ENCODE measurements at places on chromosomes 3 and 15.
A peak's percentile ranks its signal among the peaks of the same experiment; 100 is the strongest.

- DNase-seq, result peak; percentile 24
Measured at GRCh38 chr3:40780925-40781406, 256.2 kb downstream of the ZNF621 start.

- peak; percentile 92 for DNase-seq
Measured at GRCh38 chr3:111810909-111811308, 48.2 kb upstream of the PHLDB2 start.

DNA sequence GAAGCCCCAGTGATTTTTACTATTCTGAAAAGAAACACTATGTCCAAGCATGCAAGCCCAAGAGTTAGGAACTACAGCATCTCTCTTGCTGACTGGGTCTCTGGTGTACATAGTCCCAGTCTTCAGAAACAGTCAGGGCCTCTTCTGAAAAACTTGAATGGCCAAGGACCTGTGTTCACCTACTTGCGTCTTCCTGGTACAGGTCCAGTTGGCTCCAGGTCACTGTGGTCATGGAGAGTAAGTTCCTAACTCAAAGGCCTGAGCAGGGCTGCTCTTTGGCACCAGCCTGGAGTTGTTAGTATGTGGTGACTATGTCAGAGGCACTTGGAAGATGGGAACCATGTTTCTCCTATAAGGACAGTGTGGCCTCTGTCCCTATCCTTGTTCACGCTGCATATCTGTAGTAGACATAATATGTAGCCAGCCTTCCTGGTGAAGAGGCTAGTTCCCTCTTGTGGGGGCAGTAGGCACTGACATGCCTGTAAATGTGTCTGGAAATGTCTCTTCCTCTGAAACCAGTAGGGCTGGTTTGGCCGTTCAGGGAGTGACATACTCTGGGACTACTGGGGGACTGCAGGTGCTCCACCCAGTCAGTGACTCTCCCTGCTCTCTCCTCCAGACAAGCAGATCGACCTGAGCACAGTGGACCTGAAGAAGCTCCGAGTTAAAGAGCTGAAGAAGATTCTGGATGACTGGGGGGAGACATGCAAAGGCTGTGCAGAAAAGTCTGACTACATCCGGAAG is 2.6 kb upstream of the RBM15B start:
- no peak for DNase-seq

GRCh38 chr3:37346227-37347005 is 172.0 kb upstream of the LRRFIP2 start:
- DNase-seq, result no peak

DNA sequence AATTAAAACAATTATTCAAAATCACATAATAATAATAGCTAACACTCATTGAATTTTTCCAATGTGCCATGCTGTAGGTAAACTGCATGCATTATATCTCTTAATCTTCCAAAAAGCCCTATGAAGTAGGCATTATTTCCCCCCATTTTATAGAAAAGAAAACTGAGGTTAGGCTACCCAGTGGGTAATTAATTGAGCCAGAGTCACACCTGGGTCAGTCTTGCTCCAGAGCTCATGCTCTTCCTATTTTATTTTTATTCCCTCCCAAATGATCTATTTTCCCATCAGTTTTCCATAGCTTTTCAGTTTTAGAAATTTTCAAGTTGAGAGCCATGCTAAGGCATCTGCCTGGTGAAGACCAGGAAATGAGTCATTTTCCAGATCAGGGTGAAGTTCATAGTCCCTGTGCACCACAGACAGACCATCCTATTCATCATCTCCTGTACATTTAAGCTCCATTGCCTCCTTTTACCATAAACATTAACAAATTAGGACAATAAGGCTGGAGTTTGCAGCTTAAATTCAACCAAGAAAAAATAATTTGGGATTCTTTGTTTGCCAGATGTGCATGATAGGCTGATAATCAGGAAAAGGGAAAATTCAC is 417.3 kb downstream of the OTOL1 start:
- peak; percentile 84 for DNase-seq

GRCh38 chr3:39408493-39409372 is 2.2 kb downstream of the RPSA start:
- no peak for DNase-seq

DNA sequence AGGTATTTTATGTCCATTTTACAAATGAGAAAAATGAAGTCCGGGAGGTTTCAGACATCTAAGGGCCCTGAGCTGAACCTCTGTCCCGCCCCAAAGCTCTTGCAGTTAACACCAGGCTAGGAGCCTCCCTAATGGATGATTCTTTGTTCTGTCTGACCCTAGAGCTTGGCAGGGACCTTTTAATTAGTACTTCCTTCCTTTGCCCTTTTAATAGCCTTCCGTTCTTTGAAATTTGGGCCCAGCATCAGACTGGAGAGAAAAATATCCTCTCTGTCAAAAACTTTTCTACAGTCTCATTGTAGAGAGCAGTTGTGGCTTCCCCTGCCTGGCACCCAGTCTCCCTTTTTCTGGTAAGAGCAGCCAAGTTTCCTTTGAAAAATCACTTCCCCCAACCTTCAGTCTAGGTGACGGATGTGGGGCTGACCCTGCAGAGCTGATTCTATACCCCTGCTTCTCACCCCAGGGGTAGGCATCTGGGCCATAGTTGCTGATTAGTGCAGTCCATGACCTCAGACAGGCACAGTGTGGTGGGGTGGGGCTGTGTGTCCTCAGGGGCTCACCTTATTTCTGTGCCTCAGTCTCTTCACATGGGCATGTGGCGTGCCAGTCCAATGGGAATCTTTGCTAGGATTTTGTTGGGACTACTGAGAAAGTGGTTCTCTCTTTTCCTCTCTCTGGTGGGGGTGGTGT is 220.4 kb downstream of the ADAMTS9 start:
- DNase-seq, result no peak

DNA sequence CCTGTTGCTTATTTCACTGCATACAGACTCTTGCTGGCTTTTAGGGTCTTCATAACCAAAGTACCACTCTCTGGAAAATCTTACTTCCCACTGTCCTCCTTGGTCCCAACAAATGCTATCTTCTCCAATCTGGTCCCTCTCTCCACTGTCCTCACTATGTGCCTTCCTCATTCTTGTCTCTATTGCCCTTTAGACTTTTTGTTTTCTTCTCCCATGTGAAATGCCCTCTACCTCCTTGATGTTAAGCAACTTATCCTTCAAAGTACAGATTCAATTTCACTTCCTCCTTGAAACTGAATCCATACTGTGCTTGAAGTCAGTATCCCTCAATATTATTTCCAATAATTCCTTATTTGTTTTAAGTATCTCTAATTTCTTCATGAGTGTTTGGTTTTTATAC is 60.8 kb downstream of the CGGBP1 start:
- no peak for DNase-seq

- DNase-seq, result no peak
Measured at GRCh38 chr3:154759966-154760365, 320.2 kb upstream of the MME start.

- peak; percentile 22 for DNase-seq
Measured at GRCh38 chr15:77347197-77347596, 72.7 kb downstream of the PEAK1 start.

- DNase-seq, result no peak
Measured at GRCh38 chr3:187763850-187764648, 18.8 kb upstream of the BCL6 start.

- DNase-seq, result no peak
Measured at GRCh38 chr15:81375461-81375860, 1.4 kb upstream of the TMC3 start.

- no peak for DNase-seq
Measured at GRCh38 chr3:10119376-10119775, 3.9 kb downstream of the BRK1 start.

DNA sequence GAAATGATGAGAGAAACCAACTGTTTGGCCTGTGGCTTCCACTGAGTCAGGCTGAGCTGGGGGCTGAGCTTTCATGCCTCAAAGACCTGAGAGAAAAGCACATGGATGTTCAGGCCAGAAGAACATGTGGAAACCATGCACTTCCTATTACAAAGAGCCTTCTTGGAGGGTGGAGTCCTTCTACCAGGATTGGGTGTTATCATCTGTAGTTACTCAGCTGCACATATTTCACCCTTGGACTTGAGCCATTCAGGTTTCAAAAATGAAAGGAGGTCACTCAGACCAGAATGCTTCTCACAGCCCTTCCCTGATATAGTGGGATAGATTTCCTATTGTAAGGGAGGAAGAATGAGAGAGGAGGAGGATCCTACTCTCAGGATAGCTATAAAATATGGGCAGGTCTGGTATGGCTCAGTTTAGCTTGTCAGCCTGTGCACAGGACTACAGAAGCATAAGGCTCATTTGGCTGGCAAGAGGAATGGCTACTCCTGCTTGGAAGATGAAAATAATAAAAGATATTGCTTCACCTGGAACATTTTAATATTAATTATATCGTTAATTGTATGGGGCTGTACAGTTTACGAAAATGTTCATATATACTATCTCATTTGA is 173.6 kb upstream of the TMC3 start:
- DNase-seq, result no peak

DNA sequence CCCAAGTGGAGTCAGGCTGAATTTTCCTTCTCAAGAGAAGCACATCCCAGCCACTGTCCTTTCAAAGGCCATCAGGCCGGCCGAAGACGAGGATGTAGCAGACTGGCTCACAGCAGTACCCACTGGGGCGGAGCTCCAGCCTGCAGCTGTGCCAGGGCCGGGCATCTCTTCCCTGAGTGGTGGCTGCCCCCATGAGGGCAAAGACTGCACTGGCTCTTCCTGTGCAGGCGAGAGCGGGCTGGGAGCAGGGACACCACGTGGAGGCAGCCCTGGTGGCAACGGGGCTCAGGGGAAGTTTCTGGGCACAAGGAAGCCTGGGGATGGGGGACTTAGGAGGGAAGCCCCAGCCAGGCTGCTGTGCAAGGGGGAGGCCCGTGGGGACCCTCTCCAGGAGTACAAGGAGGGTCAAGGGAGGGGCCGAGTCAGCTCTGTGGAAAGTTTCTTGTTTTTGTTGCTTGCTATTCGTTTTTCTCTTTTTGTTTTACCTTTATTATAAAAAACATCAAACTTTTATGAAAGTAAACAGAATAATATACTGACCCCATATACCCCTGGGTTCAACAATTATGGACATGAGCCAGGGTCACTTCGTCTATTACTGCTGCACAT is 66.1 kb downstream of the RPN1 start:
- DNase-seq, result peak; percentile 70

DNA sequence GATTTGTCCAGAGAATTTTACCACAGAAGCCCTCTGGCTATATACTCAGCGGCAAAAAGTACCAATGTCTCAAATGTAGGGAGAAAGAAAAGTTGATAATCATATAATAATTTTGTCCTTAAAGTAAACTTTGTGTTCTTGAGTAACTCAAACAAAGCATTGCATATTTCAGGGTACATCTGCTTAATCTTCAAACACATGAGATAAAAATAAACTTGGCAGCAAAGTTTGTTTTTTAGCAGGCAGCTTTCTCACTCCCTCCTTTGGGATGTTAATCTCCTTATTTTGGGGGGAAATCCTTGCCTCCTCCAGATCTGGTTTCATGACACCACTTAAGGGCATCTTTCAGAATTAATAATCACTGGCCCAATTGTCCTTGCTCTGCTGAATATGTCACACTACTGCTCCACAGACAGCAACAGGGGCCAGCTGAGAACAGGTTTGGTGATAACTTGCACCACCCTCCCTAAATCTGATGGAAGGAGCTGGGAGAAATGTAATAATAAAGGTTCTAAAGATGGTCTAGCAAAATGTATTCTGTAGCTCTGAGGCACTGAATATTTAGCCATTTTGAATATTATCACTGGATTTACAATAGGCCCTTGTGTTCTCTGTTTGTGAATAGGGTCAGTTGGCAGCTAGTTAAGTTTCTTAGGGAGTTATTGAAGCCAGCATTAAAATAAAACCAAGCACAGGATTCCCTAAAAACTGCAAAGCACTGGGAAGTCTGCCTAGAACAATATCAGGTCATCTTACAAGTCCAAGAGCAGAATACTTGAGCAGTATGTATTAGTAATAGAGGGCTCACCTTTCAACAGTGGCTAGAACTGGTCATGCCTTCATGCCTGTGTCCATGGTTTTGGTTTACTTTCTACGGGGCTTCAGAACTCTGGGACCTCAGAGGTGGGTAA is 79.2 kb downstream of the EFL1 start:
- peak; percentile 91 for DNase-seq

GRCh38 chr3:99693636-99694035 is 55.2 kb downstream of the COL8A1 start:
- no peak for DNase-seq

DNA sequence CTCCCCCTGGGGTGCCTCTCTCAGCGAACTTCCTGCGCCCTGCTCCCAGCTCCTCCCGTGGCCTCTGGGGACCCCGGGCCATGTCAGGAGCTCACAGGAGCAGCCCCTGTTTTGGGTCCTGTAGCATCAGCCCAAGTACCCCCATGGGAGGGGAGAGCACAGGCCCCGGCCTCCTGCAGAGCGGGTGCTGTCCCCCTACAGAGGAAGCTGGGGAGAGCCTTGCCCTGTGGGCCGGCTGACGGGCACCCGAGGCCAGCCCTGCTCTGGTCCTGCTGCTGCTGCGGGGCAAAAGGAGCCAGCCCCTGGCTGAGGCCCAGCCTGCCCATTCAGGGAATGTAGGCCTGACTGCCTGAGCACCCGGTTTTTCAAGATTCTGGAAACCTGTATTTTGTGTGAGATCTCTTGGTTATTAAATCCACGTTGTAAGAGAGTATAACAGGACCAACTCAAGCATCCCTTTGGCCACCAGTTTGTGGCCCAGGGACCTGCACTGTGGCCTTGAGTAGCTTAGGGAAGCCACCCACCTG is 12.4 kb downstream of the PLXNA1 start:
- DNase-seq, result no peak

DNA sequence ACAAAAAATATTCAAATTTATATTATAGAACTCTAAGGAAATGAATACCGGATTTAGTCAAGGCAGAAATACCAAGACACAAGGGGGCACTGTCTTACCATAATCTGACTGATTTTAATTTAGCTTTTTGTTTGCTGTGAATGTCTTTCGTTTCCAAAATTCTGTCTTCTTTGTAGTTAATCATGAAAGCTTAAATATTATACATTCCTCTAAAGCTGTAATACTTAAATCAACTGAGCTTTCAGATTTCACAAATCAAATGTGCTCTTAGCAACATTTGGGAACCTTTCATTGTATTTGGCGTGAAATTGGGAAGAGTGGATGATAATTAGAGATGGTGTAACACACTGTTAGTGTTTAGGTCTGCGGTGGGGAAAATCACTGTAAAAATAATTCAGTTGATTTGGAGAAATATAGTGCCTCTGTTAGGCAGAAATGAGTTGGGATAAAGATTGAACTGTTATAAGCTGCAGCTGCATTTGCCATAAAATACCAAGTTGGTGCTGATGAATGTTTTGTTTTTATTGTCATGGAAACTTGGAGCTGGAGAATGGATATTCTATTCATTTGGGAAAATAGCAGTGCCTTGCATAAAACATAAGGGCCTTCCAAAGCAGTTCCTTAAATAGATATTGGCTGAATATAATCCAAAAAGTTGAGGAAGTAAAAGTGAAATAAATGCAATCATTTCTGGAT is 228.2 kb downstream of the TCF12 start:
- peak; percentile 60 for DNase-seq

- DNase-seq, result no peak
Measured at GRCh38 chr3:14822134-14822533, 3.4 kb downstream of the FGD5 start.

- DNase-seq, result no peak
Measured at GRCh38 chr15:68417897-68418296, 14.1 kb downstream of the ITGA11 start.
